ENCODE measurements at places on chromosomes 11 and 22. TPM values are rescaled to one million over a fixed set of nuclear protein-coding genes. Genes with fewer than 3 reads are reported as not detected.

The OLFML1 gene
- 56.3 TPM for polyA plus RNA-seq

The RELT gene
- polyA plus RNA-seq = 3.2 TPM

The RFPL2 gene
- 0.10 TPM for polyA plus RNA-seq

The CCDC116 gene
- 0.30 TPM for polyA plus RNA-seq

The OR8D4 gene
- not detected for polyA plus RNA-seq

The MEN1 gene
- 27.0 TPM for polyA plus RNA-seq

The TIMM10B gene
- 23.9 TPM for polyA plus RNA-seq

The SYTL2 gene
- 61.2 TPM for polyA plus RNA-seq

The BTG4 gene
- polyA plus RNA-seq = not detected

The ACTN3 gene
- 41.7 TPM for polyA plus RNA-seq

The CLDN5 gene
- 71.2 TPM for polyA plus RNA-seq

The TNNI2 gene
- 2,520 TPM for polyA plus RNA-seq

The LRRC10B gene
- polyA plus RNA-seq = 0.11 TPM

The SHISA8 gene
- polyA plus RNA-seq = not detected

The RSF1 gene
- 36.1 TPM for polyA plus RNA-seq

The POLD4 gene
- 38.3 TPM for polyA plus RNA-seq

The BUD13 gene
- 19.2 TPM for polyA plus RNA-seq

The OR4C6 gene
- not detected for polyA plus RNA-seq

The TSPAN32 gene
- polyA plus RNA-seq = 4.4 TPM

The DLG2 gene
- 19.3 TPM for polyA plus RNA-seq

The C11orf91 gene
- polyA plus RNA-seq = not detected

The BEST1 gene
- 4.1 TPM for polyA plus RNA-seq

The RIMBP3C gene
- polyA plus RNA-seq = 0.58 TPM

The CTSW gene
- polyA plus RNA-seq = 0.48 TPM

The CADM1 gene
- 33.0 TPM for polyA plus RNA-seq

The PTGDR2 gene
- polyA plus RNA-seq = 0.83 TPM

The MMP12 gene
- not detected for polyA plus RNA-seq

The INPP5J gene
- polyA plus RNA-seq = 0.91 TPM

The MRGPRX3 gene
- polyA plus RNA-seq = not detected

The TMEM184B gene
- 63.5 TPM for polyA plus RNA-seq

The NCR3LG1 gene
- polyA plus RNA-seq = 0.35 TPM

The PRSS23 gene
- polyA plus RNA-seq = 15.5 TPM

The CECR2 gene
- polyA plus RNA-seq = 21.0 TPM

The ADORA2A gene
- 11.5 TPM for polyA plus RNA-seq

The MMP10 gene
- polyA plus RNA-seq = not detected

The MRPL11 gene
- 53.9 TPM for polyA plus RNA-seq

The DEUP1 gene
- 0.10 TPM for polyA plus RNA-seq

The GRIK4 gene
- 1.3 TPM for polyA plus RNA-seq
